ENCODE measurements at places on chromosomes 5 and 9.

DNA sequence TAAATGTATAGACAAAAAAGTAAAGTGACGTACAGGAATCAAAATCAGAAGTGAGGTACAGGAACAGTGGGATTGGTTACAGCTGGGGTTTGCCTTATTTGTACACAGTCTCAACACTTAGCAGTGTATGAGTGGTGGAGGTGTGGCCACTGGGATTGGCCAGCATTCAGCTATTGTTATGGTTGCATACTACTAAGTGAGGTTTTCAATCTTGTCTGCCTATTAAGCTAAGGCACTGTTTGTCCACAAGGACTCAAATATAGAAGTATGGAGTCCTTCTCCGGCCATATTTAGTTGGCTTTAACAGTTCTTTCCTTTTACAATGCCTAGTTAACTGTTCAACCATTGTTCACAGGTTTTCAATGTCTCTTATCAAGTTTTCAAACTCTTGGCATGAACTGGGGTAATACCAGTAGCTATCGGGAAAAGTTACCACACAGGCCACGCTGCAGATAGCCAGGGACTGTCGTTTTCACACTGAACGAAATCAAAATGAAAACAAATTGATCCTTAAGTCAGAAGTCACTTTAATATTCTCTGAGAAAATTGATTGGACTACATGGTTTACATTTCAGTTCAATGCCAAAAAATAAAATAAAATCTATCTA, 176.0 kb upstream of the FREM1 start:
- DNase-seq, result no peak

GRCh38 chr9:76194896-76195295, 199.3 kb downstream of the RFK start:
- no peak for DNase-seq

DNA sequence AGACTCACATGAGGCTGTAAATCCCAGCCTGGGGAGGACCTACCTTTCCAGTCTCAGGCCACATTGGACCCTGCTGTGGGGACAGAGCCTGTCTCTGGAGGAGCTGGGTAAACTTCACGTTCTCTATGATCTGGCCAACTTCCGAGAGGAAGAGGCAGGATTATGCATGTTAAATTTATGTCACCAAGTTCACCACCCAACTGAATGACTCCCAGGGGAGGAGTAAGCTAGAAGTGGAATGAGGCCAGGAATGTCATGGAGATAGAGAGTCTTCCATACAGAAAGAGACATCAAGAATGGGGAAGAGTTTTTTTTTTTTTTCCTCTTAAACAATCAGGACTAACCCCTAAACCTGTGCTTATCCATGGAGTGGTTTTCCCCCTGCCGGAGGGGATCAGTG, 90.3 kb upstream of the PALM2AKAP2 start:
- DNase-seq, result no peak

DNA sequence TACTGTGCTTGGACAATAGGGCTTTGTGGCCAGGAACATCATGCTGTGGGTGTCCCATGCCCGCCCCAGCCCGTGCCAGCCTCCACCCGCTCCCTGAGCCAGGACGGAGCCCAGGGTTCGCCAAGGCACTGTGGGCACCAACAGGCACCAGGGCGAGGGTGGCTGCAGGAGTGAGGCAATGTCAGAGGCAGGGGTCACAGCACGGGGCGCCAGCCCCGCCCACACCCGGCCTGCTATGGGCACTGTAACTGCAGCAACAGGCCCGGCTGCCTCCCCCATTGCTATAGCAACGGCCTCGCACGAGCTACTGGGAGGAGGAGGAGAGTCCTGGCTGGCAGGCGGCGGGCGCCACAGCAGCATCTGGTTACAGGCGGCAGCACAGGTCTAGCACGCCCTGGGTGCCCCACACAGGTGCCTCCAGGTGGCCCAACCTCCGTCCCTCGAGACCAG, 2.5 kb downstream of the ABCA2 start:
- DNase-seq, result no peak

- DNase-seq, result no peak
Observed at GRCh38 chr9:98356326-98356725, 100.9 kb upstream of the TBC1D2 start.

GRCh38 chr9:122239722-122240121, 11.0 kb upstream of the LHX6 start:
- no peak for DNase-seq

DNA sequence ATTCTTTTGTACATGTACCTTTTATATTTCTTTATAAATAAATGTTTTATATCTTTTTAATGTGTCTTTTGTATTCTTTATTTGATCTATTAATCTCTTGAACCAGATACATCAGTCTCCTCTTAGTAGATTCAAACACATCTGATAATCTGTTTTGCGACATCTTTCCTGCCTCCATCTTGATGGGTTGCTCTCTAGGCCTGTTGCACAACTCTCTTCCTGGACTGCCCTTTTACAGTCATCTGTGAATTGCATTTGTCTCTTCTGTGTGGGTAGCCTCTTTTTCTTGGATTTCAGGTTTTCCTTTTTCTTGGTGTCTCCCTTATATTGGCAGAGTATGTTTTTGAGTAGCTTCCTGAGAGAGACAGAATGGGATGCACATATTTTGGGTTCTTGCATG, 6.2 kb downstream of the ZFYVE16 start:
- no peak for DNase-seq

DNA sequence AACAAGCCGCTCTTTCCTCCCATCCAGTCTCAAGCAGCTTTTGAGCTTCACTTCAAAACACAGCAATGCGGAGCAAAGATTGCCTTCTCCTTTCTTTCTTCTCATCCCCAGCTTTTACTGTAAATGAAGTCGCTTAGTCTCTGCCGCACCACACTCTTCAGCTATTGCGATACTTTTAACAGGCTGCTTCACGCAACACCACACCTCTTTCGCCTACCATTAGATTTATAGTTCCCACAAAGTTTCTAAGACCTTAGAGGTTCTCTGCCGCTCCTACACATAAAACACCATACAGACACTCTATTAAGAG, 711 bp downstream of the PGGT1B start:
- DNase-seq, result no peak

DNA sequence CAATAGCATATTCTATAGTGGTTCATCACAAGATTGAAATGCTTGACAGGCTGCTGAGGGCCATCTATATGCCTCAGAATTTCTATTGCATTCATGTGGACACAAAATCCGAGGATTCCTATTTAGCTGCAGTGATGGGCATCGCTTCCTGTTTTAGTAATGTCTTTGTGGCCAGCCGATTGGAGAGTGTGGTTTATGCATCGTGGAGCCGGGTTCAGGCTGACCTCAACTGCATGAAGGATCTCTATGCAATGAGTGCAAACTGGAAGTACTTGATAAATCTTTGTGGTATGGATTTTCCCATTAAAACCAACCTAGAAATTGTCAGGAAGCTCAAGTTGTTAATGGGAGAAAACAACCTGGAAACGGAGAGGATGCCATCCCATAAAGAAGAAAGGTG, 43.8 kb downstream of the GCNT1 start:
- DNase-seq, result no peak

- no peak for DNase-seq
Observed at GRCh38 chr9:136544964-136545691, 720 bp downstream of the NOTCH1 start.
